Cortex of kidney (tissue), 1 donor: ENCODE measurements at places on chromosomes 7 and 10.

GRCh38 chr7:155998766-155999630 is 186.7 kb upstream of the SHH start:
- DNase-seq = no peak

GRCh38 chr7:77306231-77307067 is 106.8 kb upstream of the FGL2 start:
- DNase-seq = no peak

DNA sequence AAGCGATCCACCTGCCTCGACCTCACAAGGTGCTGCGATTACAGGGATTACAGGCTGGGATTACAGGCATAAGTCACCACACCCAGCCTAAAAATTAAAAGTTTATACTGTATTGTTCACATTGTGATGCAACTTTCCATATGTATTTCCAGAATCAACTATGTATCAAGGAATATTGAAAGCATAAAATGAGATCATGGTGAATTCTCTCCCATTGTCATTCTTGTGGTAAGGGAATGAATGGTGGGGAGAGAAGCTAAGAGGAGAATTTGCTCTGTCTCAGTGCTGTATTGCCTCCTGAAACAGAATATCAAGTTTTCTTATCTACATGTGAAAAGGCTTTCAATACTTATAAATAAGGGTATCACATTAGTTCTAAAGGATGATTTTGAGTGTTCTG is 81.7 kb downstream of the CD36 start:
- no peak for DNase-seq

DNA sequence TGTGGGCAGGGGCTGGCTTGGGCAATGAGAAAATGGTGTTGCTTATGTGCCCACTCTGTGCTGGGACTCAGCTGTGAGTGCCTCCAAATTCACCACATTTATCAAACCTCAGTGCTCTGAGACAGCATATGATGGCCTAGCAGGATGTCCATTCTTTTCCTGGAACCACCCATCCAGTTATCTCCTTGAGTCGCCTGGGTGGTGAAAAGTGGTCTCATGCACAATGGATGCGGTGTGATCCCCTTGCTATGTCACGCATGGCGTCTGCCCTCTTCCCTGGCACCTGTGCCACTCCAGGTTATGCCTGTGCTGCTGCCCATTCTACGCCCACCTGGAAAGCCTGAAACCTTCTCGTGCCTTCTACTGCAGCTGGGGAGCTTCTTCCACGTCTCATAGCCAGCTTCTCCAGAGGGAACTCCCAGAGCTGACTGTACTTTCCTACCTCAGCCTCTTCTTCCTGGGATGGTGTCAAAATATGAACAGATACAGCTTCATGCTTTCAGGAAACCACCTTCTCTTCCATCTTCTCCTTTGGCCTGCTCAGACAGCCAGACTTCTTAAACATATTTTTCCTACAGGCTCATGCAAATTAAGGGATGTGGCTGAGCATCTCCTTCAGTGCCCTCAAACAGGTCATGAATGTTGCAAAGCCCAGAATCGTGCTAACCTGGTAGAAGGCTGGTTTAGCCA is 147.3 kb downstream of the PFKFB3 start:
- DNase-seq = no peak

DNA sequence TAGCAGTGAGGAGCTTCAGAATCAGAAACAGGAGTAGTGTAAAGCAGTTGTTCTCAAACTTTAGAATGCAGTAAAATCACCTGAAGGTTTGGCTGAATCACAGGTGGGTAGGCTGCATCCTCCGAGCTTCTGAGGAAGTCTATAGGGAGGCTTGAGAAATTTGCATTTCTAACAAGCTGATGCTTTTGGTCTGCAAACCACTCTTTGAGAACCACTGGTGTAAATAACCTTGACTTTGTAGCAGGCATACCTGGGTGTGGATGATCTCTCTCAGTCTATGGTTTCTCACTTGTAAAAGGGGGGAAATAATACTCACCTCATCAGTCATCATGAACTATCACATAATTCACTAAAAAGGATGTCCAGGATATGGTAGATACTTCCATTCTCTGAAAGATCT is 118.1 kb downstream of the SRI start:
- DNase-seq = no peak

DNA sequence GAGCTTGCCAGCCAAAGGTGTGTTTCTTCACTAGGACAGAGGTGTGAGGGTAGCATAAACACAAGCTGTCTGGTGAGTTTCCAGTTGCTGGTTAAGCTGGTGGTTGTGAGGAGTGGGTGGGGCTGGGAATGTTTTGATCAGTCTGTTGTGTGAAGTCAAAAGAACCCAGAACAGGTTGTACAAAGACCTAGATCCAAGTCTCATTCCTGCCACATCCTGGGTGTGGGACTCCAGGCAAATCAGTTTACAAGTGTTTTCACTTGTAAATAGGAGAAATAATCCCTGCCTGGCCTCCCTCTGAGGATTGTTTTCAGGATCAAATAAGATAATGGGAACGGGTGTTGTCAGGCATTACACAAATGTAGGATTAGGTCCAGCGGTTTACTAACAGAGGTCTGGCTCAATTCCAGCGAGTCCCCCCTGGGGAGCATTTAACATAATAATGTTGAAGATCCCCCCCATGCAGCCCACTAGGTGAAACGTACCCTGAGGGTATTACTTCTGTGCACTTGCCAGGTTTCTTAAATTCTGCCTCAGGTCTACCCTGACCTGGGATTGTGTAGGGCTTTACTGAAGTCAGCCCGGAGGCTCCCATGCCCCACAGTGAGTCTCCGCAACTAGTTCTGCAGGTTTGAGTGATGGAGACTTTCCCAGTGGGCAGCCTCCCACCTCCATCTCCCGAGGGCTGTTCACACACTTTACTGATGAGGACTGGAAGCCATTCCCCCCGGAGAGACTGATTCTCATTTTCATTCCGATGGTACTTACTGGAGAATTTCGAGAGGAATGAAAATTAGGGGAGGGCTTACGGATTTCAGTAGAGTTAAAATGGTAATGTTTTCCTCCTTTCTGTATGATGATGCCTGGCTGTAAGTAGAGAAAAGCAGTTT is 2.7 kb upstream of the FRAT2 start:
- DNase-seq = no peak
